Astrocyte (in vitro differentiated cells and primary cell): ENCODE measurements at places on chromosomes 2 and 18.

DNA sequence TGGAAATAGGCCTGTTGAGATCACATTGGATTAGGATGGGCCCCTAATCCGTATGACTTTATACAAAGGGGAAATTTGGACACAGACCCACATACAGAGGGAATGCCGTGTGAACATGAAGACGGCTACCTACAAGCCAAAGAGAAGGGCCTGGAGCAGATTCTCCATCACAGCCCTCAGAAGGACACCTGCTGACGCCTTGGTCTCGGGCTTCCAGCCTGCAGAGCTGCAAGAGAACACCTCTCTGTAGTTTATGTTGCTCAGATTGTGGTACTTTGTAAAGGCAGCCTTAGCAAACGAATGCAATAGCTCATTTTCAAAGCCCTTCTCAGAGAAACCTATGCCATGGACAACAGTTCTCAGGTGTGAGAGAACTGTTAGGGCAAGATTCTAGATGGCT, 86.1 kb downstream of the LONRF2 start:
- DNase-seq: no peak

- peak; percentile 48 for DNase-seq
Observed at GRCh38 chr18:57542126-57542525, 44.4 kb downstream of the FECH start.

DNA sequence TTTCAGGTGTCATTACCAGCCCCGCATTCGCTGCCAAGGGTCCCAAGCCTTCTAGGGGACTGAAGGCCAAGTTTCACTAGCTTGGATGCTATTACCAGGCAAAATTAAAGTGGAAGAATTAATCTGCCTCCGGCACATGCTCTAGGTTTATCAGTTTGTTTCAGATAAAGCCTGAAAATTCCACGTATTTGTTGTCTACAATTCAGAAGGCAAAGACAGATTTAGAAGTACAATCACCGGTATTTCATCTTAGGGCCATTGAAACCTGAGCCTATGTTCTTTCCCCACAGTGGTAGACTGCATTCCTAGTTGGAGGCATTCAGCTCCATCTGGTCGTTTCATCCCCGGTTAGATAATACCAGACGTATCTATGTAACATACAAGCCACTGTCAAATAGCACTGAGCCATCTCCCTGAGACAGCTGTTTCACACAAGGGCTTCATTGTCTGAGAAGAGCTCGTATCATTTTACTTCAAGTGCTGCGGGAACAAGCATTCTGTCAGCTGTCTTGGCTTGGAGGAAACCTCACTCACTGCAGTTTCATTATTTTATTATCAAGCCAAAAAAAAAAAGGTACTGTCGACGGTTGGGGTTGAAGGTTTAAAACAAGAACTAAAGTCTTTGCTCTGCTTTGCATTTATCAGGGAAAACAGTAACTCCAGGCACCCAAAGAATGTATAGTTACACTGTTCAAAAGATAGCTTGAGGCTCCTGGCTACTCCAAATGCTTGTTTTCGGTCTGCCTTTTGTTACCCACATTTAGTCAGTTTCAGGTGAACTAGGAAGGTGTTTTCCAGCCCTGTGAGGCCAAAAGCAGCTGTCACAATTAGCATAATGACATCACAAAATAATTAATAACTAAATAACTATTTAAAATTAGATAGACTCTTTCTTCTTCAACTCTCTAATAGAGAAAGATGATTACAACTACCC, 76.7 kb downstream of the TGIF1 start:
- DNase-seq: peak; percentile 85

GRCh38 chr18:33210575-33211189, 229.8 kb downstream of the CCDC178 start:
- DNase-seq: peak; percentile 4

DNA sequence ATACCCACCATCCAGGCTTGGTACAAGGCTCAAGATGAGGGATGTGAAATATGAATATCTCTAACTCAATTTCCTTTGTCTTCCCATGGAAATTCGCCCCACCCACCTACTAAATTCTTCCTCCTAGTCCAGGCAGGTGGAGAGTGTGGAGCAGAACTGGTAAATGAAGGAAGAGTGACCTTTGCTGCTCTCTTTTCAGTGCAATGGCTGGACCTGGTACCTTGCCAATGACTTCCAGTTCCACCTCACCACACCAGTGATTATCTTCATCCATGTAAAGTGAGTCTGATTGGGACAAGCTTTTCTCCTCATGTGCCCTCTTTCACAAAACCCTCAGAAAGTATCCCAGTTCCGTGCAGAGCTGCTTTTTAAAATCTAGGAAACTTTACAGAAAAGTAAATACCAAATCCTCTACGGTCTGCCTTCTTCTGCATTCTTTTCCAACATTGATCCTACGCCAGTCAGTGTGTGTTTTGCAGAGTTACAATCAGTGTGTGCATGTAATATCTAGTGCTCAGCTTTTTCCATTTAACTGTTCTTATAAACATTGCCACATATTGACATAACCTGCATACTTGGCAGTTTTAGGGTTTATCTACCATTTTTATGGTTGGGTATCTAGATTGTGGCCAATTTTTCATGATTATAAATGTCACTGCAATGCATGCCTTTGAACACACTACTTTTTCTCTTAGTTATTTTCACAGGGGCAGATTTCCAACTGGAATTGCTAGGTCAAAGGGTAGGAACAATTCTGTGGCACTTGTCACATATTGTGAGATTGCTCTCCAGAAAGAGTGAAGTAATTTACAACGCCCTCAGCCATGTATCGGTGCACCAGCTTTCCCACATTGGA, 86.5 kb upstream of the SEC11C start:
- DNase-seq: peak; percentile 67

DNA sequence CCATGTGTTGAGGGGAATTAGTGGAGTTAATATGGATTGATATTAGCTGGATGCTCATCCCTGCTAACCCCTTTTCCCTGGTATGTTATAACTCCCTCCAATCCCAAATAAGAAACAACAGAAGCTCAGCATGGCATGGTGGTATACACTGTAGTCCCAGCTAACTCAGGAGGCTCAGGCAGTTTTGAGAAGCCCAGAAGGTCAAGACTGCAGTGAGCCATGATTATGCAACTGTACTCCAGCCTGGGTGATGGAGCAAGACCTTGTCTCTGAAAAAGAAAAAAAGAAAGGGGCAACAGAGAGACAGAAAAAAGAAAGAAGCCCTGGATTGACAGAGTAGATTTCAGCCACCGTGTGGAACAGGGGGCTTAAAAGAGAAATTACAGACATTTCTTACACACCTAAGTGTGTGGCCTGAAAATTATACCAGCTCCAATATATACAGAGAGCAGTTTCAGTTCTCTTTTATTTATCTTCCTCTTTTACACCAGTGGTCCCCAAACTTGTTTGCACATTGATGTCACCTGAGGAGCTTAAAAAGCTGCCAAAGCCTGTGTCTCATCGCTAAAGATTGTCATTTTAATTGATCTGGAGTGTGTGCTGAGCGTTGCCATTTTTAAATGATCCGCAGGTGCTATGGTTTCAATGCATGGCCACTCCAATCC, 203.6 kb downstream of the UBE2E3 start:
- DNase-seq: no peak
